ENCODE measurements at places on chromosomes 4 and X.

- no peak for DNase-seq
Observed at GRCh38 chr4:33067221-33067620, 2347.1 kb downstream of the PCDH7 start.

GRCh38 chr4:22941688-22942375, 249.1 kb downstream of the GBA3 start:
- no peak for DNase-seq

- no peak for DNase-seq
Observed at GRCh38 chr4:156201050-156201449, 247.4 kb upstream of the CTSO start.

- no peak for DNase-seq
Observed at GRCh38 chr4:38948551-38948950, 80.9 kb downstream of the FAM114A1 start.

- no peak for DNase-seq
Observed at GRCh38 chrX:22300130-22300529, 27.4 kb downstream of the CBLL2 start.

GRCh38 chr4:175424111-175424510, 388.0 kb downstream of the GPM6A start:
- no peak for DNase-seq

DNA sequence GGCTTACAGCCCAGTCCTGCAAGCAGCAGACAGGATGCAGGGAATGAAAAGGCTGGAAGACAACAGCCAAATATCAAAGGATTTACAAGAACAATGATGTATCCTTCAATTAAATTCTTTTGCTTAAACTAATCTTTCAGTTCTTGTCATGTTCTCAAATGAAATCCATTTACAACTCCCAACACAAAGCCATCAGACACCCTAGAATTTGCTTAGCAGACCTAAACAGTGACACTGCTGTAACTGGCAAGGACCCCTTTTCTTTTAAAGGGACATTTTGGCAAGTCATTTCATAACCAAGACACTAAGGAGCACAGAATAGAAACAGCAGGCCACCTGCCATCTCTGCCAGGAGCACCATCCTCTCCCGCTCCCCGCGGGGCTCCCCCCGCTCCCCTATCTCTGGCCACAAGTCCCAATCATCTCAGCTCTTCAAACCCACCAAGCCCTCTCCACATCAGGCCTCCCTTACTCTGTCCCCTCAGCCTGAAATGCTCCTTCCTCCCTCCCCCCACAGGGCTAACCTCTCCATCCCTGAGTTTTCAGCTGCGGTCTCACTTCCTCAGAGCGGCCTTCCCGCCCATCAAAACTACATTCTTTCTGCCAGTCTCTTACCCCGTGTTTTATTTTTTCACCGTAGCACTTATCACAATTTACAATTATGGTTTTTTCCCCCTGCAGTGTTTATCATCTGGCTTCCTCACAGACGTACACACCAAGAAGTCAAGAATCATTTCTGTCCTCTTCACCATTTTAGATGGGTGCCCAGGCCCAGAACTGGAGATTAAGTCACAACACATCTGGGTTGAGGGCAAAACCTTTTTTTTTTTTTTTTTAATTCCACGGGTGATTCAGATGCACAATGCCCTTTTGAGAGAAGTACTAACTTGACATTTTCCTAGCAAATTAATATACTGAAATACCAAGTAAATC, 45.8 kb downstream of the TSPAN5 start:
- DNase-seq, result peak; percentile 60

DNA sequence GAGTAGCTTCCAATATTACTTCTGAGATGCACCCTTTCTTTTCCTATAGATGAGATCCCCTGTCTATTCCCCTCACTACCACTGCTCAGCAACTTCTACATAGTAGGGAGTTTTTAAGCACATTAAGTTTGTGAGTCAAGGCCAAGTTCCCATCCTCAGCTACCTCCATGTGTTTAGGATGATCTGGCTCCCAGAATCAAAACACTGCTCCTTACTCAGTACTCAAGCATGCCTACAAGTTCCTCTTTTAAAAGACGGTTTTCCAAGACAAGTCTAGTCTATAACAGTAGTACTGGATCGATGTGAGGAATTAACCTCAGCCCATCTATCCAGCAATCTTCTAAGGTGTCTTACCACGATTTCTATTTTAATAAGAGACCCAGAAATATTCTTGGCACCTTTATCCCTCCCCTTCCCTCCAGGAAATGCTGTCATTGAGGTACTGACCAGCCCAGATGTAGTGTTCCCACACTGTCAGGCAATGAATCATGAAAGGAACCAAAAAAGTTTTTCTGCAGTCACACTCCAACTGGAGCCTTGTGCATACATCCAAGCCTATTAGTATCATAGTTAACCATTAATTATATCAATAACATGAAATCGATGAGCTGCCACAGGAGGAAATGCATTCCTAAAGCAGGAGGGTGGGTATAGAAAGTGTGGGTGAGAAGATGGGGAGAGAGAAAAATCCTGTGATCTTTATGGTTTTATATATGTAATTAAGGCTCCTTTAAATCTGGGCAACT, 29.6 kb downstream of the AREG start:
- DNase-seq, result no peak

- no peak for DNase-seq
Observed at GRCh38 chr4:153758688-153759406, 977 bp downstream of the RNF175 start.

DNA sequence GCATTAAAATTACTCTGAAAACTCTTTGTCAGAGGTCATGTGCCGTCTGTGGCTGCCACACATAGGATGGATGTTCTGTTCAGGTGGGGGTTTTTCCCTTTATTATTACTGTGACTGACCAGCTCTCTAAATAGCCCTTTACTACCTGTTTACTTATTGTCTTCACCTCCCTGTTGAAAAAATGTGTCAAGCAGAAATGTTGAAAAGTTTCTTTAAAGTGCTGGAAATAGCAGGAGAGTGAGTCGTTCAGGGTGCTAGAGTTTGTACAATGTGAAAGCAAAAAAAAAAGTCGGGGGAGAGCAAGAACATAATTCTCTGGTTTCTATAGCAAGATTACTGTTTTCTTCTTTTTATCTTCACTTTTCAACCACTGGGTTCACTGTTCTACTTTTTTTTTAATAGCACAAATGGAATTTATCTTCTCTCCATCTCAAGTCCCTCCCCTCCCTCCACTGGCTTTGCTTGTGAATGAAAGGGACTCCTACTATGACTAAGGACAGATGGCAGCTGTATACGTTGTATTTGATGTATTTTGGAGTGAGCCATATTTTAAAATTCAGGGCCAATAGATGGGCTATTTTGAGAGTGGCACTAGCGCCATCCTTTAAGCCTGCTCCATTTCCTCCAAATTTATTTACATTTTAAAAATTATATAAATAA, 33.3 kb downstream of the ARX start:
- DNase-seq, result no peak

DNA sequence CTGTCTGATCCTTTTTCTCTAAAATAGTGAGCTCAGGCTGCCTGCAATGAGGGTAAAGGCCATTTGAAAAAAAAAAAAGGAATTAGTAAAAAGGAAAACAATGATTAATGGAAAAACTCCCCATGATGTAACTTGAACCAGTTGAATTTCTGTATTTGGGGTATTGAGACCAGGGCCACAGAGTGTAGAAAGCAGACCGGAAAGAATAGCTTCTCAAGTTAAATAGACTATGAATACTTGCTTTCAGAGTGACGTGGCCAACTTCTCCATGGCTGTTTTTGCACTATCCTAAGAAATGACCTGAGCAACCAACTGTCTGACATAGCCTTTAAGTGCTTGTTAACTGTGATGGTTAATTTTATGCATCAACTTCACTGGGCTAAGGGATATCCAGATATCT, 222.1 kb upstream of the INTU start:
- no peak for DNase-seq

- DNase-seq, result no peak
Observed at GRCh38 chr4:76984788-76985211, 35.2 kb downstream of the SEPTIN11 start.

DNA sequence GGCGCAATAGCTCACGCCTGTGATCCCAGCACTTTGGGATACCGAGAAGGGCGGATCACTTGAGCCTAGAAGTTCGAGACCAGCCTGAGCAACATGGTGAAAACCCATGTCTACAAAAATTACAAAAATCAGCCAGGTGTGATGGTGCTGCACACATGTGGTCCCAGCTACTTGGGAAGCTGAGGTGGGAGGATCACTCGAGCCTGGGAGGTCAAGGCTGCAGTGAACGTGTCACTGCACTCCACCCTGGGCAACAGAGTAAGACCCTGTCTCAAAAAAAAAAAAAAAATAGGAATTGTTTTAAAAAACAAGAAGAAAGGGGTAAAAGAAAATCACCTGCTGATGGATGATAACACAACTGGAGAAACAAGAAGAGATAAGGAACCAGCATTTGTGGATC, 38.8 kb downstream of the CHIC2 start:
- no peak for DNase-seq

DNA sequence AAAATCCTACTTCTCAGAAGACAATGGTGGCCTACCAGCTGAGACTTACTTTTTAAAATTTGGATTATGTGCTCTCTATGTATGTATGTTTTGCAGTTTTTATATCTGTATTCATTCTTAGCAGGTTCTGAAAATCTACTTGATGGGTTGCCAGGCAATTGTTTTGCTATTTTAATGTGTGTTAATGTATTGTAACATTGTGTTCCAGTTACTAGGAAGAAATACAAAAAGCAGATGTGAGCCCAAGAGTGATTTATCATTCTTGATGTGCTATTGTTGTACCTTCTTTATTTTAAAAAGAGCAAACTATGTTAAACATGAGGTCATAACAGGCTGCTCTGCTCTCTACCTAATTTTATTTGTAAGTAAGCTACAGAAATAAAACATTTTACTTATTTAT, 81.9 kb downstream of the REPS2 start:
- no peak for DNase-seq

- DNase-seq, result no peak
Observed at GRCh38 chrX:13220916-13221315, 98.9 kb downstream of the ATXN3L start.

- DNase-seq, result no peak
Observed at GRCh38 chrX:46574774-46575381, 1.3 kb downstream of the CHST7 start.

DNA sequence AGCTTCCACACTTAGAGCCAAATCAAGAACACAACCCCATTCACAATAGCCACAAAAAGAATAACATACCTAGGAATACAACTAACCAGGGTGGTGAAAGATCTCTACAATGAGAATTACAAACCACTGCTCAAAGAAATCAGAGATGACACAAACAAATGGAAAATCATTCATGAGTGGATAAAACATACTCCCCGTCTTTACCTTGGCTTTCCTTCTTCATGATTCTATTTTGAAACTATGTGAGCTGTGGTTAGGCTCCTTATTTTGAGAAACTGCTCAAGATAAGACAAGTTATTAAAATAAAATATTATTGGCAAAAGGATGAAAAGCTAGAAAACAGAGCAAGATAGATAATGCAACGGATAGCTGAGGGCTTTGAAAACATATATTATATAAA, 598.1 kb upstream of the FAT1 start:
- DNase-seq, result no peak

- DNase-seq, result no peak
Observed at GRCh38 chr4:94598758-94599157, 147.0 kb downstream of the PDLIM5 start.

DNA sequence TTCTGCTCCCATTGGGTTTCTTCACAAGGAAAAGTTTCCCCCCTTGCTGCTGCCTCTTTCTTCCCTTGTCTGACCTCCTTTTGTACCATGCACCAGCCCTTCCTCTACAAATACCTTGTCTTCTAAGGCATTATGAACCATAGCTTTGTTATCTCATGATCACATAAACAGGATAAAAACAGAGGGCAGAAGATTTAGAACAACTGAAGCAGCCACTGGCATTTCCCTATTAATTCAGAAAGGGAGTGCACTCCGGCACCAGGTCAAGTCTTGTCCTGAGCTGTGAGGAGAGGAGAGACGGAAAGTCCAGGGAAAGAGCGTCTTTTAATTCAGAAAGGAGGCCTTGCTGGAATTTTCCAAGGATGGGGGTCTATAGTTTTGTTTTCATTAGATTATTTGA, 281.7 kb downstream of the RCHY1 start:
- DNase-seq, result no peak

DNA sequence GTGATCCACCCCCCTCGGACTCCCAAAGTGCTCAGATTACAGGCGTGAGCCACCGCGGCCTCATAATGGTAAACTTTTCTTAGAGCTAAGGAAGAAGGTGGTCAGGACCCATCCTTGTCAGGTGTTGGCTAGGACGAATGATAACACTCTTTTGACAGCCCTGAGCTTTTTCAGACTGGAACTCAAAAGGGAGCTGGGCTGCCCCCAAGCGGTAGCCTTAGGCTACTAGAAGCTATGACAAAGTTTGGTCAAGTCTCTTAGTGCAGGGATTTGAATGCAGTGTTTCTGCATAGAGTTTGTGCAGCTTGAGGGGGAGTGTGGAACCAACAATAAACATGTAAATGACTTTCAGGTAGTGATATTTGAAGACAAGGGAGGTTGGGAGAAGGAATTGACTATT, 11.8 kb upstream of the HSD17B10 start:
- peak; percentile 19 for DNase-seq

DNA sequence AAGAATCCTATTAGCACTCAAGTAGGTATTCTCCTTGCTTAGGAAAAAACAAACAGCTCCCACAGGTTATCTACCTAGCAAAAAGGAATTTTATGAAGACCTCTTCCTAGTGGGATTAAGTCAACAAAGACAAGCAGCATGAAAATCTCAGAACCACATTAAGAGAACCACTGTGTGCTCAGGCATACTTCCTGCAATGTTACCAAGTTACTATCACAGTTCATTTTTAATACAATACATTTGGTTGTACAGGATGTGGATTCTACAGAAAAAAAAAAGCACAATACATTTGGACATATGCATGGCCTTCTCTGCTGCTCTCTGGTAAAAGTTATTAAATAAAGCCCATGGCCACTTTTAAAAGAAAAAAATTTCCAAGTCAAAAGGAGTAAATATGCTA, 193.7 kb downstream of the PPP3CA start:
- no peak for DNase-seq

DNA sequence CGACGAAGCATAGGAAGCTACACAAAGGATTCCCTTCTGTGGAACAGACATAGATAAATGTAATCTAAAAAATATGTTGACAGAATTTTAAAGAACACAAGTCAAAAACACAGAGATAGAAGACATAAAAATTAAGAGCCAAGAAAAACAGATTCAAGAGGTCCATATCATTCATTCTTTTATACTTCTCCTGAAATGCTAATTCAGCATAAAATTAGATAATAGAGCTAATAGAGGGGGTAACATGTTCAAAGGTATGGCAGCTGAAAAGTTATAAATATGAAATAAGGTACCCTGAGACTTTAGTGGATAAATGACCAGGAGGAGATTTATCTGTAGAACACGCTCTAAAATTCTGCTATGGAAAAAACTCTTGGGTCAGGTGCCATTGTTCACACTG, 37.4 kb upstream of the PRSS48 start:
- DNase-seq, result no peak

DNA sequence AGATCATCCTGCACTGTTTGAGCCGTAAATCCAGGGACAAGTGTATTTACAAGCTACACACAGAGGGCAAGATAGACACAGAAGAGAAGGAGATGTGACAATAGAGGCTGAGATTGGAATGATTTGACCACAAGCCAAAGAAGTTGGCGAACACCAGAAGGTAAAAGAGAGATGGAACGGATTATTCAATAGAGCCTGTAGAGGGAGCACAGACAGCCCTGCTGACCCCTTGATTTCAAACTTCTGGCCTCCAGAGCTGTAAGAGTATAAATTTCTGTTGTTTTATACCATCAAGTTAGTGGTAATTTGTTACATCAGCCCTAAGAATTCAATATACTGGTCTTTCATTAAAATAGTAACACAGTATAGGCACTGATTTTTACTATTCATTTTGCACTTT, 447.8 kb downstream of the FAT4 start:
- DNase-seq, result no peak
